Erythroblast (primary cell): ENCODE measurements at places on chromosomes 5 and 9.

DNA sequence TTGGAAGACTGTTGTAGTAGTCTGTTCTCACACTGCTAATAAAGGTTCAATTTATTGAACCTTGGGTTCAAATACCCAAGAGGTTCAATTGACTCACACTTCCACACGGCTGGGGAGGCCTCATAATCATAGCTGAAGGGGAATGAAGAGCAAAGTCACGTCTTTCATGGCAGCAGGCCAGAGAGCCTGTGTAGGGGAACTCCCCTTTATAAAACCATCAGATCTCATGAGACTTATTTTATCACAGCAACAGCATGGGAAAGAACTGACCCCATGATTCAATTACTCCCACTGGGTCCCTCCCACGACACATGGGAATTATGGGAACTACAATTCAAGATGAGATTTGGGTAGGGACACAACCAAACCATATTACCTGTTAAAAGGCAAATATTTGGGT is 268.2 kb downstream of the TMEM167A start:
- DNase-seq: peak; percentile 67

DNA sequence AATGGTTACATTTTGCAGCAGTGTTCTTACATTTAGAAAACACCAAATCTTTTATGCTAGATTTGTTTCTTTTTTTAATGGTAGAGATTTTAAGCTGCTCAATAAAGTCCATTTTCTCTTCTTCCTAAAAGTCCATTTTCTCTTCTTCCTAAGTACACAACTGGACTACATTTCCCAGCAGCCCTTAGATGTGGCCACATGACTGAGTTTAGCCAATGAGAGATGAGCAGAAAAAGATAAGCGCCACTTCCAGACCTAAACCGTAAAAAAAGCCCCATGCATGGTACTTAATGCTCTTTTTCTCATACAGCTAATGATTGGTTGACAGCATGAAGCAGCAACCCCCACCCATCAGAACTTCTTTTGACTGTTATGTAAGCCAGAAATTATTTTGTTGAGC is 206.7 kb downstream of the FAM114A2 start:
- DNase-seq: peak; percentile 49

DNA sequence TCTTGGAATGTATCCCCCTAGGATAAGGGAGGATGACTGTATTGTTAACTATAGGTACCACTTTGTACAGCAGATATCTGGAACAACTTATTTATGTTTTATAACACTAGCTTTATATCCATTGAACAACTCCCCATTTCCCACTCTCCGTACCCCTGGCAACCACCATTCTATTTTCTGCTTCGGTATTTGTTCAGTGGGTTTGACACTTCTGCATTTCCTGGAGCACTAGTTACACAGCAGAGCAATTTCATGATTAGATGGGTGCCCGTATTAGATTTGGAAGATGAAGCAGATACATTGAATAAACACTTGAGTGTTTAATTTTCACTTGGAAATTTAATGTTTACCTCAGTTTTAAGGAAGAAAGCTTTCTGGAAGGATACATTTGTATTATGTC is 67.4 kb downstream of the SLC46A2 start:
- no peak for DNase-seq

DNA sequence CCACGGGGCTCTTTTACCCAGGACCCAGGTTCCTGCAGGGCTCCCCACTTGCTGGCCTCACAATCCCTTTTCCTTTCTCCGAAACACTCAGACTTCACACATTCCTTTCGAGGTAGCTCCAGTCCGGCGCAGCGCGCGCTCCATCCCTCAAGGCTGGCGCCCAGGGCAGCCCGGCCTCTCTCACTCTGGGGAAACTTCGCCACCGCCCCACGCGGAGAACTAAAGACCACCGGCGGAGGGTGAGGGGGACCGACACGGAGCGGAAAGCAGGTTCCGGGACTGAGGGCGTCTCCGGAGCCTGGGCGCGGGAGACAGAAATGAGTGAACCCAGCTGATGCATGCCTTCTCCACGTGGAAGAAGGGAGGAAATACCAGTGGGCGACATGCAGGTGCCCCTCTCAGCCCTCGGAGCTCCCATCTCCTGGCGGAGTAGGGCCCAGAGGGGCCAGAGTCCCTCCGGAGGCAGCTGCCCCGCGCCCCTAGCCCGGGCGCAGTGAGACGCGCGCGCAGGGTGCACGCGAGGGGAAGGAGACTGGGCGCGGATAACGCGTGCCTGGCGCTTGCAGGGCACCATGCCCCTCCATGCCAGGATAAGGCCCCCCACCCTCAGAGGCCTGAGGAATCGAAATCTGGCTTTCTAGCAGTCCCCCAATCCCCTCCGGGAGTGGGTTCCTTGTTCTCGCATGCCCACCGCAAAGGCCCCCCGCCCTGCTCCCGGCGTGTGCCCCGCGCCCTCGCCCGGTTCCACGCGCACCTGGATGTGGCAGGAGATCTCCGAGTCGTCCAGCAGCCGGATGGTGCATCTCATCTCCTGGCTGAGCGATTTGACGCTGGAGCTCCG is 650 bp downstream of the FRMD3 start:
- no peak for DNase-seq

DNA sequence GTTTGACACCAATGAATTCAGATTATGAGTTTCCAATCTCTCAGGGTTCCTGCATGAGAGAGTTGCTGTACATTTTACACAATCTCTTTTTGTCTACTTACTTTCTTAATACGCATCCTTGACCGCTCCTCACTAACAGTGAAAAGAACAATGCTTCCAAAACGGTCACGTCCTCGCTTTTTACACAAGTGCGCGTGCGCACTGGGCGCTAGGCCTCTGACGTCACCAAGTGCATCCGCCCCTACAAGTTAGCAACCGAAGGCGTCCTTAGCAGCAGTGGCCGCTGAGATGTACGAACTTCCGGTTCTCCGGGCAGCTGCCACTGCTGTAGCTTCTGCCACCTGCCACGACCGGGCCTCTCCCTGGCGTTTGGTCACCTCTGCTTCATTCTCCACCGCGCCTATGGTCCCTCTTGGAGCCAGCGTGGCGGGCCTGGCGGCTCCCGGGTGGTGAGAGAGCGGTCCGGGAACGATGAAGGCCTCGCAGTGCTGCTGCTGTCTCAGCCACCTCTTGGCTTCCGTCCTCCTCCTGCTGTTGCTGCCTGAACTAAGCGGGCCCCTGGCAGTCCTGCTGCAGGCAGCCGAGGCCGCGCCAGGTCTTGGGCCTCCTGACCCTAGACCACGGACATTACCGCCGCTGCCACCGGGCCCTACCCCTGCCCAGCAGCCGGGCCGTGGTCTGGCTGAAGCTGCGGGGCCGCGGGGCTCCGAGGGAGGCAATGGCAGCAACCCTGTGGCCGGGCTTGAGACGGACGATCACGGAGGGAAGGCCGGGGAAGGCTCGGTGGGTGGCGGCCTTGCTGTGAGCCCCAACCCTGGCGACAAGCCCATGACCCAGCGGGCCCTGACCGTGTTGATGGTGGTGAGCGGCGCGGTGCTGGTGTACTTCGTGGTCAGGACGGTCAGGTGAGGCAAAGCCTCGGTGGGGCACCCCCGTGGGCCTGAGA is at the start of gene FAM174A:
FAM174A (plus strand) TSS at position 315 of the 946 bp plus-strand sequence; CDS start at position 472, 157 bp downstream.
- DNase-seq: peak; percentile 96

DNA sequence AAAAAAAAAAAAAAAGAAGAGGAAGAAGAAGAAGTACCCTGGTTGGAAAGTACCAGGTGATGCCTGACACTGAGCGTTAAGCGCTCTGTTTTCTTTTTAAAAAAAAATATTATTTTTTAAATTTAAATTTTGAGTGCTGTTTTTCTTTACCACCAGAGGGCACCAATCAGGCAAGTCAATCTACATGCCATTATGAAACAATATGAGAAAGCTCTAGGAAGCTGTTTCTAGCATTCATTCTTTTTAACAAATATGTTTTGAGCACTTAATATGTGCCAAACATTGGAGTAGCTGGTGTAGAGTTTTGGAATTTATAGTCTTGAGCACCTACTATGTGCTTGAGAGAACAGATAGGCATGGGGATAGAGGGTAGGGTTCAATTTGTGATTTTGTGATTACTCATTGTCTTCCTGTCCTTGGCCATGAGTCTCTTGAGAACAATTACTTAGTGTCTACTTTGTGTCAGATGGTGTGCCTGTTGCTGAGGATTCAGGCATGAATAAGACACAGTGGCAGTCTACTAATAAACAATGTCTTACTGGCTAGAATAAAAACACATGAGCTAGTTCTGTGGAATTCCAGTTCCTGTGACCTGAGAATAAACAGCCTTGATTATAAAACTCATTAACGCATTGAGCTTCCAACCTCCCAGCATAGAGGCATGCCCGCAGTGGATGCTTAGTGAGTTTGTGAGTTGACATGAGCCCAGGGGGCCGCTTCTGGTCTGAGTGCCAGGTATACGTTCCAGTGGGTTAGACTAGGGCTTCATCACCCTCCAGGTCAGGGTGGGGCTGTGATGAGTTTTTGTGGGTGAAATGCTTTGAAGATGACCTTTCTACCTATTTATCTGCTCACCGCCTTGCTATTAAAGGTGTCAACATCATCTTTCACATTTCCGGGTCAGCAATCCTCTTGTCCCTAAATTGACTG is 3.0 kb upstream of the UBE2R2 start:
- peak; percentile 73 for DNase-seq

GRCh38 chr5:35938568-35939227 is at the start of gene CAPSL:
Gene CAPSL, minus strand, starts transcription at chr5:35938622. Its CDS starts 17,502 bp downstream, at chr5:35921120.
- peak; percentile 8 for DNase-seq

DNA sequence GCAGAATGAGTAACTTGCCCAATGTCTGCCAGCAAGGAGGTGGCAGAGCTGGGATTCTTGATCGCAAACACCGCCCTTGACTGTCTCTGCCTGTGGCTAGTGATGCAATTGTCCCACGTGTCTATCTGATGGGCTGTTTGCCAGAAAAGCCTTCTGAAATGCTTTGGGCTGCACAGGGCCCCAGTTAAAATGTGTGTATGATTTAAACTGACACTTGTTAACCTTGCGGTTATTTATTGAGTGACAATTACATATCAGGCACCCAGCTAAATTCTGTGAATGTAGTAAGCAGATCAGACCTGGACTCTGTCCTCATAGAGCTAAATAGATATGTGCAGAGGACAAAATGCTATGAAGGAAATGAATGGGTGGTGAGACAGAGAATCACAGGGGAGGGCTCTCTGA is 11.6 kb upstream of the IL12B start:
- peak; percentile 85 for DNase-seq

DNA sequence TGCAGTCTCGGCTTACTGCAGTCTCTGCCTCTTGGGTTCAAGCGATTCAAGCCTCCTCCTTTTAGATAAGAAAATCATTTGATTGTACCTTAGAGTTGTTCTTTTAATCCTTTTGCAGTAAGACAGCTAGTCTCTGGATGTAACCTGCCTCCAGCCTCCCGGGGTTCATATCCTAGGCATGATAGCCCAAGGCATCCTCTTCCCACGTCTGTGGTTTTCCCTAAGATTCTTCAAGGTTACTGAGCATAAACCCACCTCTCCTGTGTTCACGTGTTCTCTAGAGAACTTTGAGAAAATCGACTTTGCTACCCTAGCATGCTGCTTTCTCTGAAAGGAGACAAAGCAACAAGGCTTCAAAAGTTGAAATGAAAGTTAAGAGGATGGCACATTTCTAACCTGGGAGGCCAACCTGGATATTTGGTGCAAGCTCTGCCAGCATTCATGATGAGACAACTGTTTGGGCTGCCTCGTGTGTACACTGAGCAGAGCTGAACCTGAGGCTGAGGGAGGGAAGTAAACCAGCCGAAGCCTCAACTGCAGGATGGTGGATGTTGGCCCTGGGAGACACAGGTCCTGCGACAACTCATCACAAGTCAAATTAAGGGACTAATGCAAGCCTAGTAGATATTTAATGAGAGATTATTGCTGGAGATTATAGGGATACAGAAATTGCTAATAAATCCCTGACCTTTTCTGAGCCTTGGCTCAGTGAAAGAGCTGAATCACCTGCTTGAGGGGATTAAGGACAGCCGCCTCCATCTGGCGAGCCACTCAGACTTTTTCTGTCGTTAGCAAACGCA is 261.8 kb downstream of the ARHGAP26 start:
- DNase-seq: no peak

DNA sequence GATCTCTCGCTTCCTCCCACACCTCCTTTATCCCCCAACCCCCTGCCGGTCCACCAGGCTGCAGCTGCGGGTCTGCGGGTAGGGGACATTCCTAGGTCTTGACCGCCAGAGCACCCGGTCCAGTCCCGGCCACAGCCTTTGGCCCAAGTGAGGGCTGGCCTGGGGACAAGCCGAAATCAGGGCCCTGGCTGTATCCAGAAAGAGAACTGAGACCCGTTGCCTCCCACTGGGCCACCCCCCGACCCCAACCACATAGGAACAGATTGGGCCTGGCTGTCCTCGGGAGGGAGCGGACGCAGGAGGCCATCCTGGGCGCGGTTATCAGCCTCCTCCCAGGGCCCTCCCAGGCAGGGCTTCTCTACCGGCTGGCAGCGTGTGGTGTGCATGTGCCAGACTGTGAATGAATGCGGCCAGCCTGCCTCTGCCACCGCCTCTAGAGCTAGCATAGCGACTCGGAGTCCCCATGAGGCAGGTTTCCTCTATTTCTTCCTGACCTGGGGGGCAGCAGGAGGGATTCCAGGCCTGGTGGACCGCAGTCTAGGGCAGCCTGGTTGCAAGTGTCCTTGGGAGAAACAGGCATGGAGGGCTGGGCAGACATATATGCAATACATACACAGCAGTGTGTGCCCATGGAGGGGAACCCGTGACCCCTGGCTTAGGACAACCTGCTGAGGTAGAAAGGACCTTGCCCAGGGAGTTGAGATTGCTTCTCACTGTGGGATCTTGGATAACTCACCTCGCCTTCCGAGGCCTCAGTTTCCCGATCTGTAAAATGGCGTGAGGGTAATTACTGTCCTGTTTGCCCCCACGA is 1.2 kb downstream of the N4BP3 start:
- peak; percentile 22 for DNase-seq

- no peak for DNase-seq
Measured at GRCh38 chr5:55608595-55609349, 74.0 kb upstream of the PLPP1 start.

DNA sequence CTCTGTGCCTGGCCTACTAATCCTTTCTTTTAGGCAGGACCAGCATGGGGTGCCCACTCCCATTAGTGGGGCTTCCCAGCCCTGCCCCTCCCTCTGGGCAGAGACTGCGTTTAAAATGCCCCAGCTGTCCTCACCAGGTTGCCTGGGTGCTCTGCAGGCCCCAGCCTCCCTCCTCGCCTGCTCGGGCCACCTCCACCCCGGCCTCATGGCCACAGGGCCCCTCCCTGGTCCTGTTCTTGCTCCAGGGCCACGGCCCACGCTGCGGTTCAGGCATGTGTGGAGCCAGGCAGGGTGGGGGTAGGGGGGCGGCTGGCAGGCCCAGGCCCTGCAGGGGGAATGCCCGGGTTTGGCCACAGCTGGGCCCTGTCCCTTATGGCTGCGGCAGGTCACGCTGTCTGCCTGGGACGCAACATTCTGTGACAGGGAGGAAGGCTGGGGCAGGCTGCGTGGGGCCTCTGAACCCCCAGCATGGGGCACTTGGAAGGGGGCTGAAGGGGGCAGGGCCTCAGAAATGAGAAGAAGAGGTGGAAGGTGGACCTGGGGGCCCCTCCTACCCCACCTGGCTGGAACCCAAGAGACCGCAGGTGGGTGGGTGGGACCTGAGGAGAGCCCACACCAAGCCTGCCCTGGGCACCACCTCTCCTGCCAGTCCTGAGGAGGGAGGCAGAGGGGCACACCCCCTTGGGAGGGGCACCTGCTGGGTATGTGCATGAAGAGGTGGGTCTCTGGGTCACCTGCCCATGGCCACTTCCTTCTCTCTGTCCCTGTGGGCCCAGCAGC is at the start of gene LCN12:
LCN12 (plus strand) TSS at position 733 of the 780 bp plus-strand sequence. CDS start 55 bp downstream, outside the sequence.
- no peak for DNase-seq

- DNase-seq: no peak
Measured at GRCh38 chr5:13910201-13910600, 34.3 kb downstream of the DNAH5 start.
